Stimulated activated CD4-positive, alpha-beta T cell treated with anti-CD3 and anti-CD28 coated beads, Interleukin-1b, Interleukin-23, amount 100 ng/mL, for 24 hours (primary cell): ENCODE measurements at places on chromosomes 3 and 15.

GRCh38 chr15:56356616-56357015 lies 8.6 kb upstream of the TEX9 start:
- DNase-seq: no peak

GRCh38 chr3:4036046-4036445 lies 236.8 kb downstream of the LRRN1 start:
- DNase-seq: no peak

DNA sequence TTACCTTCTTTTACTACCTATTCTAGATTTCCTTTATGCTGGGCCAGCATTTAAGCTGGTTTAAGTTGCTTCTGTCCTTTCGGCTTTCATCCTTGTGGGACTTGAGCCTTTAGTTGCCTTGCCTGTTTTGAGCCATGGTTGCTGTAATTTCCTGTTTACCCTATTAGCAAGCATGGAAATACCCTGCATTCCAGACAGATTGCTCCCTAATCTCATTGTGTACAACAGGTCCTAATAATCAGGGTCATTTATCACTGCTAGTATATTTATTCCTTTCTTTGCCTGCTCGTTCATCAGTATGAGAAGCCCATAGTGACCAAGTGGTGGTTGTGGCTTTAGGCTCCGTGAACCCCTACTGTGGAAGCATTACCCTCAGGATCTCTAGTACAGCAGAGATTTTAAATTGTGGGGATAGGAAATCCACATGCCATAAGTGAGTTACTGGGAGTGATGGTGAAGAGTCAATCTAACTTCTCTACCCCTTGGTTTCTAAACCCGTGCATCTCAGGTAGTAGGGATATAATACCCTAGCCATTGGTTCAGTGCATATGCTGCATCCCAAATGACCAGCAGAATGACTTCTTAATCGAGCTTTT lies 31.9 kb downstream of the NCK1 start:
- DNase-seq: no peak

- no peak for DNase-seq
Measured at GRCh38 chr15:88299497-88299896, 43.0 kb upstream of the NTRK3 start.

GRCh38 chr3:133781570-133781969 lies 24.0 kb upstream of the SRPRB start:
- no peak for DNase-seq

GRCh38 chr15:35095941-35096340 lies 10.8 kb upstream of the NANOGP8 start:
- DNase-seq: no peak

DNA sequence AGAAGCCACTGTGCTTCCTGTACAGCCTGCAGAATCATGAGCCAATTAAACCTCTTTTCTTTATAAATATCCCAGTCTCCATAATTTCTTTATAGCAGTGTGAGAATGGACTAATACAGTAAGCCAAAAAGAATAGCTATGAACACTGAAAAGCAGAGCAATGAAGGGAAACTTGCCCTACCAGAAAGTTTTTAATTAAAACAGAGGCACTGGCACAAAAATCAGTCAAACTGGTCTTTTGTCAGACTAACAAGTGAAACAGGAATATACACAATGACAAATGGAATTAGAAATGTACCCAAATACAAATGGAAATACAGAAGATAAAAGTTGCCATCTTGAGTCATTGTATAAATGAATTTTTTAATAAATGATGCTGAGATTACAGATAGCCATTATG lies 40.5 kb downstream of the POLQ start:
- DNase-seq: no peak
